Stimulated activated CD4-positive, alpha-beta T cell treated with anti-CD3 and anti-CD28 coated beads, Interleukin-4, amount 100 ng/mL, for 4 hours (primary cell): ENCODE measurements at places on chromosomes 12 and 14.

DNA sequence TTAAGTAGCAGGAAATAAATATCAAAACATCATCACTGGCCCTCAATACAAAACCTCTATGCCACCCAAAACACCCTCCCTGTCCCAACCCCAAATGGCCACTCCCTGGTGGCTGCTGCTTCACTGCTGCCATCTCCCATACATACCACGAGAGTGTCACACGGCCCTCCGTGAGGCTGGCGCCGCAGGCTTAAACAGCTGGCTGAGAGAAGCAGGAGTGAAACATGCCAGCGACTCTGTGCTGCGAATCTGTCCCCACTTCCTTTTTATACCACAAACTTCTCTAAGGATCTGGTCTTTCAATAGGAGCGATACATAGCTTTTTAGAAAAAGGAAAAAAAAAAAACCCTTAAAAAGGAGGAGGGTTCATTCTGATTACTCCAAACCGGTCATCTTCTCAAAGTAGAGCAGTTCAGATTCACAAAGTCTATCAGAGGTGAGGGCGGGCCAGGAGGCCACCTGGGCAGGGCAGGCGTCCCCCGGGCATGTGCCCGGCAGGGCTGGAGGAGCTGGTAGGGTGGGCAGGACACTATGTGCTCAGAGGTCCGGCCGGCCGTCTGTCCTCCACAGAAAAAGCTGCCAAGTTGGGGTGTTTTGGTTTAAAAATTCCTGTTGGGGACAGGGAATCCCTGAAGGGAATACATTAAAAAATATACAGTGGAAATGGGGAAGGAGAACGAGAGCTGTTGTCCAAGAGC, 26.5 kb downstream of the MAX start:
- DNase-seq = no peak

GRCh38 chr12:56932867-56933266, 1.3 kb downstream of the SDR9C7 start:
- DNase-seq = no peak

DNA sequence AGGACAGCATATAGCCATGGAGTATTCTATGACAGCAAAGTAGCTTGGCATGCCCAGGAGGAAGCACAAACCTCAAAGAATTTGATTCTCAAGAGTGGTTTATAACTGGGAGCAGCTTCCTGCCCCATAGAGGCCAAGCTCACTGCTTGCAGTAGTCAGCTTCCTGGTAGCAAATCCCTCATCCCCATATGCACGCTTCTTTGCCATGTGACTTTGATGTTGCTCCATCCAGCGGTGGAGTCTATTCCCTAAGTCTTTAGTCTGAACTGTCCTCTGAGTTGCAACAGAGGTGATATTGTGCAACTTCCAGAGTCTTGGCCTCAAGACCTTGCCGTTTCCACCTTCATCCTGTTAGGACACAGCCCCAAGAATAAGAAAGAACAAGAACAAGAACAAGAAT, 996.8 kb upstream of the TMEM132C start:
- no peak for DNase-seq

- no peak for DNase-seq
These were observed 192.3 kb downstream of the DPF3 start for GRCh38 chr14:72701605-72702004.

- no peak for DNase-seq
These were observed 16.9 kb downstream of the TAOK3 start for GRCh38 chr12:118355843-118356242.

DNA sequence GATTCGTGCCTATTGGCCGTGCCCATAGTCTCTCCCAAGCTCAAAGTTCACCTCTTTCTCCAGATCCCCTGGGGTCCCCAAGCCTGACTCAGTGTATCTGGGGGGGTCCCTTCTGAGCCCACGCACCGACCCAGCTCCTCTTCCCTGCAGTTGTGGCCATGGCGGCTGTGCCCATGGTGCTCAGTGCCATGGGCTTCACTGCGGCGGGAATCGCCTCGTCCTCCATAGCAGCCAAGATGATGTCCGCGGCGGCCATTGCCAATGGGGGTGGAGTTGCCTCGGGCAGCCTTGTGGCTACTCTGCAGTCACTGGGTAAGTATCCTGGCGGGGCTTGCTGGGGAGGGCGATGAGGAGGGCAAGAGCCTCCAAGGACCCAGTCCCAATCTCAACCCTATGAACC, 5.1 kb downstream of the IFI27 start:
- no peak for DNase-seq

- DNase-seq = no peak
These were observed 52.6 kb downstream of the DYRK2 start for GRCh38 chr12:67701121-67701520.
